Right renal pelvis (tissue), 4 donors: ENCODE measurements at places on chromosomes 11 and 22.

- DNase-seq, result no peak
Measured at GRCh38 chr11:123822032-123822431, 15.9 kb upstream of the OR6M1 start.

DNA sequence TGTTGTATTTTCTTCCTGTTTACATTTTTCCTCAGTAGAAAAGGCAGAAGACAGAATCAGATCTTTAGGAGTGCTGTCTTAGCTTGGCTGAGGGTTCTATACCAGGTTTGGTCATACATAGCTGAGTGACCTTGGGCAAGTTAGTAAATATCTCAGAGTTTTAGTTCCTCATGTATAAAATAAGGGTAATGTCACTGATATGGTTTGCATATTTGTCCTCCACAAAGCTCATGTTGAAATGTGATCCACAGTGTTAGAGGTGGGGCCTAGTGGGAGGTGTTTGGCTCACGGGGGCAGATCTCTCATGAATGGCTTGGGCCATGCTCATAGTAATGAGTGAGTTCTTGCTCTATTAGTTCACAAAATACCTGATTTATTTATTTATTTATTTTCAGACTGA lies 7.5 kb upstream of the HTR3A start:
- DNase-seq, result no peak

DNA sequence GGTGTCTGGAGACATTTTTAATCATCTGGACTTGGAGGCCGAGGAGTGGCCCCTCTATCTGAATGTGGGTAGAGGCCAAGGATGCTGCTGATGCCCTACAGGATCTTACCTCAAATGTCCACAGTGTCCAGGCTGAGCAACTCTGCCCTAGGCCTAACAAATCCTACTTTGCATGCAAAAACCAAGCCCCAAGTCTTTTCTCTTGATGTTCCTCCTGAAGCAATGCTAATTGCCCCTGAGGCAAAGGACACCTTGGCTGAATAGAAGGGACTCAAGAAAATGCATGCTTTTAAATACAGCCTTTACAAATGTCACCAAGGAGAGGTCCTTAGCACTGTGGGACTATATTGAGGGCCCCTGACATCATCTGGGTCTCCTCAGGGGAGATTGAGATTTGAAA lies 43.8 kb upstream of the PHF21B start:
- DNase-seq, result no peak

GRCh38 chr22:44572414-44573207 lies 74.6 kb upstream of the RTL6 start:
- DNase-seq, result no peak

DNA sequence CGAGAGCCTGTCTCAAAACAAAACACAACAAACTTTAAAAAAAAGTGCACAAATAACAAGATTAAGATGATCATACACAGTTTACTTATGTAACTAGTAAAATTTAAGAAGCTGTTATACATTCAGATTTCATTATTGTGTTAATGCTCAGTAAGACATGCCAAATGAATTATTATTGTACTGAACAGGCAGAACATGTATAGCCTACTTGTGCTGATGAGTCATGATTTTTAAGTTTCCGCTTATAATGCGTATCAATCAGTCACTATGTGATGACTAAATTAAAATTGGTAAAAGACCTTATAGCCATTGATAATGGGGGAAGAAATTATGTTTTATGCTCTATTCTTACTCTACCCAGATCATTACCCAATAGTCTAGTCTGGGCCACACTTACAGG lies 20.5 kb upstream of the EXPH5 start:
- DNase-seq, result no peak

DNA sequence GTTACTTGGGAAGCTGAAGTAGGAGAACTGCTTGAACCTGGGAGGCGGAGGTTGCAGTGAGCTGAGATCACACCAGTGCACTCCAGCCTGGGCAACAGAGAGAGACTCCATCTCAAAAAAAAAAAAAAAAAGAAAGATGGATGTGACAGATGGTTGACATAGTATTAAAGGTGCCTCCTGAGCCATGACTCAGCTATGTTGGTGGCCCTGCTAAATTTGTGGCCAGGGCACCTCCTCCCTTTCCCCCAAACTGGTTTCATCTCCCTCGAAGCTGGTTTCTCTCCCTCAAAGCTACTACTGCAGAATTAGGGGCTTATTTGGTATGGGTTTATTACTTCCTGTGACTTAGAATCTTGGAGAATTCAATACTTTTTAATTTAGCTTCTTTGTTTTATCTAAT lies 31.5 kb downstream of the SDHD start:
- DNase-seq, result no peak
